ENCODE measurements at places on chromosomes 6 and 20. TPM values are rescaled to one million over a fixed set of nuclear protein-coding genes. Genes with fewer than 3 reads are reported as not detected.

GRCh38 chr6:45569210-45569945, 191.6 kb upstream of the SUPT3H start:
- H3K4me1 ChIP-seq, result peaks cover 21% of the 10 kb centered on the region
- H3K36me3 ChIP-seq, result no peaks in the 10 kb centered on the region
- DNase-seq, result no peak
- H3K27me3 ChIP-seq, result no peaks in the 10 kb centered on the region

DNA sequence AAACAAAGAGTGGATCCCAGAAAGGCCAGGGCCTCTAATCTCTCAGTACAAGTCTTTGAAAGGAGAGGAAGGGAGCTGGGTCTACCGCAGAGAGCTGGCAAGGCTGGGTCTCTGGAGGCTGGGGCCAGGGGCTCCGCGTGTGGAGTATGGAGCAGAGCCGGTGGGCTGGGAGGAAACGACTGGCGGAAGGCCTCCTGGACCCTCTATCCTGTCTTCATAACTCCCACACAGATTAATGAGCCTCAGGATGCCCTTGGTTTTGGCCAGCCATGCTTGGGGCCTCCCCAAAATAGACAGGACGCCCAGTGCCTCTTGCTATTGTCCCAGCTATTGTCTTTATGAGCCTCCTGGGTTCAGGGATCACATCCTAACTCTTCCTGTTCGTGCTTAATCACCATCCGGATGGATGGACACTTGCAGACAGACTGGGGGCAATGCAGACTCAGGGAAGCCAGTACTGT, 306.4 kb downstream of the DHX35 start:
- H3K4me1 ChIP-seq, result no peaks in the 10 kb centered on the region
- no peak for DNase-seq
- no peak overlapping the region for H3K27ac ChIP-seq
- no peak overlapping the region for H3K4me3 ChIP-seq
- no peaks in the 10 kb centered on the region for H3K36me3 ChIP-seq
- H3K27me3 ChIP-seq, result no peaks in the 10 kb centered on the region

DNA sequence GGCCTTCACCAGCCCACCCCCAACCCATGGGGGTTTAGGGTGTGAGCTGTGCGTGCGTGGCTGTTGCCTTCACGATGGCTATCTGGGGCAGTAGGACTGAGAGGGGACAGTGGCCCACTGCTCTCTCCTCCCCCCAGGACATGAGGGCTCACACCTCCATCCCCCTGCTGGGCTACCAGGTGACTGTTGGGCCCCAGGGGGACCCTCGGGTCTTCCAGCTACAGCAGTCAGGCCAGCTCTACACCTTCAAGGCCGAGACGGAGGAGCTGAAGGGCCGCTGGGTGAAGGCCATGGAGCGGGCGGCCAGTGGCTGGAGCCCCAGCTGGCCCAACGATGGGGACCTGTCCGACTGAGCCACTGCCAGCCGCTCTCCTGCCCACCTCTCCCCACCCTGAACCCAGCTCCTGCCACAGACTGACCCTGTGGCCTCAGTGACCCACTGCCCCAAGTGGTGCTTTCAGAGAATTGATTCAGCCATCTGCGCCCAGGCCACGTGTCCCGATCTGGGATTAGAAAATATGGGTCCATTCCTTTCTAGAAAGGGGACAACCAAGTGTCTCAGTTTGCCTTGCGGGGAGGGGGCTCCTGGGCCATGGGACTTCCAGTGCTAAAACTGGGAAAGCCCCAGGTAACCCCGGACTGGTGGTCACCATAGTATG, 22.5 kb downstream of the FGD2 start:
- DNase-seq, result no peak
- no peaks in the 10 kb centered on the region for H3K27me3 ChIP-seq
- no peaks in the 10 kb centered on the region for H3K36me3 ChIP-seq
- H3K27ac ChIP-seq, result no peak overlapping the region

DNA sequence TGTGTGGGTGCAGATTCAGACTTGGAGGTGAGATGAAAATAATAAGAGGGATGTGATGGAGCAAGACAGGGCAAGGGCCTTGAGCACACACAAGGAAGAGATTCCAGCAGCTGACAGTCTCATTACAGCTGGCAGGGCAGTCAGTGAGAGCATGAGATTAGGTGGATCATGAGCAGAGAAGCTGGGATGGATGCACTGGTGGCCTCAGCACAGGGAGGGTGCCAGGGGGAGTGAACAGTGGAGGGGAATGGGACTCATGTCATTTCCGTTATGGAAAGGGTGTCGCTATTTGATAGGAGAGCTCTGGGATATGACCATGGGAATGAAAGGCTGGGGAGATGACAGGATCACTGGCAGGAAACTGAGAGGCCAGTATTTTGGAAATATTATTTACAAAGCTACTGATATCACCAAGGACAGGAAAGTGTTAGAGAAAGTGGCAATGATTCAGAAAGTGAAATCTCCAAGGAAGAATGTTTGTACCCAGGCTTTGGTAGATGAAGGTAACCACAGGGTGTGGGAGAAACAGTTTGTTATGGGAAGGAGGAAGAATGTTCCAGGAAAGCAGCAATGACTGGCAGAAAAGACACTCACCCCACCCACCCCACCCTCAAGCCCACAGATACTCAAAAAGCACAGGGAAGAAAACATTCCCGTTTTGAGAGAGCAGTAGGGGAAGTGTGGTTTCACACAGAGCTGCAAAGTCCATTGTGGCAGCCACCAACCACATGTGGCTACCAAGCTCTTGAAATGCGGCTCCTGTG, 214.7 kb upstream of the PROKR2 start:
- H3K27ac ChIP-seq, result no peak overlapping the region
- H3K4me1 ChIP-seq, result peaks cover 13% of the 10 kb centered on the region
- no peaks in the 10 kb centered on the region for H3K36me3 ChIP-seq
- no peaks in the 10 kb centered on the region for H3K27me3 ChIP-seq

DNA sequence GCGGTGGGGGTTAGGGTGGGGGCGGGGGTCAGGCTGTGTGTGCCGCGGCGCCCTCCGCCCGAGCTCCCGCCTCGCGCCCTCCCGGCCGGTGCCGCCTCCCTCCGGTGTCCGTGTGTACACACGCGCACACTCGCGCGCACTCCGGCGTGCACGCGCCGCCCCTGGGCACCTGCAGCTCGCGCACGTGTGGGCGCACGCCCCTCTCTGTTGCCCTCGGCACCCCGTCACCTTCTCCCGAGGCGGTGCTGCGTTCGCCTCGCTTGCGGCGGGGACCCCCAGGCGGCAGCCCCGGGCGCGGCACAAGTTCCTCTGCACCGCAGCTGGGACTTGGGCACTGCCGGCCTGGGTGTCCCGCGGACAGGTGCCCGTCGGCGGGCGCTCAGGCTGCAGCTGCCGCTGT, 525 bp downstream of the MACROD2 start:
- H3K36me3 ChIP-seq, result no peaks in the 10 kb centered on the region
- H3K4me3 ChIP-seq, result no peak overlapping the region
- H3K27ac ChIP-seq, result no peak overlapping the region

DNA sequence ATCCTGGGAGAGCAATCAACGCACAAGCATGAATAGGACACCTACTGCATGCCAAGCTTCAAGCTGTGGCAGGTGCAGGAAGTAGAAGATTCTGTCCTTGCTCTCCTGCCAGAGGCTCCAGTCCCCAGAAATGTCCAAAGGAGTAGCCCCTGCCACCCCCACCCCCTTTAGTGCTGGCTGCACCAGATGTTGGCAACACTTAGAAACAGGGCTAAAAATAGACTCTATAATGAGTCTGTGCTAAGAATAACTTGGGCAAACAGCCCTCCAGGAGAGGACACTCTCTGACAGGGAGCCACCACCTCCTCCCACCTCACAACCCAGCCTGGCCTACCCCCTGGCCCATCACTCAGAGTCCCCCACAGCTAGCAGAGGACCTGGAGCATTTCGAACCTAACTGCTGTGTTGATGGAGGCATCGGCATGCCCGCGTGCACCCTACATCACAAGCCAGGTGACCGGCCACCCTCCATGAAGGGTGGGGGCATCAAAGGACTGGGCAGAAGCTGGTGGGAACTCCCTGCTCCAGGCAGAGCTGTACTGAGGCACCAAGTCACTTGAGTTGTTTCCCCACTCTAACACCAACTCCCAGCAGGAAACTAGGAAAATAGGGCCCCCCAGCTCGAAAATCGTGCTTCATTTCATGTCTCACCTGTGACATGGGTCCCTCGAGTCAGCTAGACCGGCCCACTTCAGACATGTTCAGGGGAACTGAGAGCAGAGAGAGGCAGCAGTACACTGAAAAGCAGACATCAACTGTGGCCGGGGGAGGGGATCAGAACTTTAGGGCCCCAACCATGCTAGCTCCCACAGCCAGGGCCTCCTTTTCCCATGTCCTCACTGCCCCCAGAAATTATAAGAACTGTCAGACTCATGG, 18.7 kb downstream of the TFEB start:
- peaks cover 2% of the 10 kb centered on the region for H3K36me3 ChIP-seq
- no peak overlapping the region for H3K4me3 ChIP-seq
- no peak overlapping the region for H3K27ac ChIP-seq

- DNase-seq, result no peak
- no peaks in the 10 kb centered on the region for H3K36me3 ChIP-seq
- H3K27me3 ChIP-seq, result no peaks in the 10 kb centered on the region
- H3K4me1 ChIP-seq, result peaks cover 2% of the 10 kb centered on the region
- H3K27ac ChIP-seq, result no peak overlapping the region
- no peak overlapping the region for H3K4me3 ChIP-seq
These were observed 17.2 kb upstream of the CRIP3 start for GRCh38 chr6:43325876-43326275.

GRCh38 chr6:163735076-163735475, 320.6 kb downstream of the QKI start:
- H3K27me3 ChIP-seq, result no peaks in the 10 kb centered on the region
- no peak for DNase-seq
- H3K27ac ChIP-seq, result no peak overlapping the region
- H3K36me3 ChIP-seq, result no peaks in the 10 kb centered on the region
- H3K4me3 ChIP-seq, result no peak overlapping the region

DNA sequence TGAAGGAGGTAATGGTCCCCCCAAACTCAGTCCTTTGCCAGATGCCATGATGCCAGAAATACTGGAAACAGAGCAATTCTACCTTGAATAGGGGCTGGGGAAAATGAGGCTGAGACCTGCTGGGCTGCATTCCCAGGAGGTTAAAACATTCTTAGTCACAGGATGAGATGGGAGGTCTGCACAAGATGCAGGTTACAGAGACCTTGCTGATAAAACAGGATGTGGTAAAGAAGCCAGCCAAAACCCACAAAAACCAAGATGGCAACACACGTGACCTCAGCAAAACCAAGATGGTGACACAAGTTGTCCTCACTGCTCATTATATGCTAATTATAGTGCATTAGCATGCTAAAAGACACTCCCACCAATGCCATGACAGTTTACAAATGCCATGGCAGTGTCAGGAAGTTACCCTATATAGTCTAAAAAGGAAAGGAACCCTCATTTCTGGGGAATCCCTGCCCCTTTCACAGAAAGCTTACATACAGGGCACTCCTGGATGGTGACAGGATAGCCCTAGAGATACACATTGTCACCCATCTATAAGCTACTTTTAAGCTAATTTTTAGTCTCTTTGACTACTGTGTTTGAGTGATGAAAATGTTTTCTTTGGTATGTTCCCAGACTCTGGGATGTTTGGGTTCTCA, 979.7 kb downstream of the TBC1D32 start:
- H3K4me1 ChIP-seq, result no peaks in the 10 kb centered on the region
- H3K4me3 ChIP-seq, result no peak overlapping the region
- no peak overlapping the region for H3K27ac ChIP-seq
- DNase-seq, result no peak
- no peaks in the 10 kb centered on the region for H3K36me3 ChIP-seq

- H3K27ac ChIP-seq, result no peak overlapping the region
- no peaks in the 10 kb centered on the region for H3K4me1 ChIP-seq
- no peak for DNase-seq
These were observed 311.0 kb downstream of the LRFN2 start for GRCh38 chr6:40276141-40276540.

The PRR18 gene
- total RNA-seq, result not detected

The BPIFA1 gene
- total RNA-seq, result not detected

The FAM50B gene
- total RNA-seq, result 2.7 TPM

The FHL5 gene
- not detected for total RNA-seq

The PLEKHG1 gene
- total RNA-seq, result 1.8 TPM

The SLC4A11 gene
- 0.08 TPM for total RNA-seq

The FOXA2 gene
- total RNA-seq, result not detected

All from CD4-positive, alpha-beta T cell (primary cell).